ENCODE measurements at places on chromosomes 5 and 9.

GRCh38 chr5:171588046-171588445, 168.6 kb downstream of the FGF18 start:
- DNase-seq: no peak

DNA sequence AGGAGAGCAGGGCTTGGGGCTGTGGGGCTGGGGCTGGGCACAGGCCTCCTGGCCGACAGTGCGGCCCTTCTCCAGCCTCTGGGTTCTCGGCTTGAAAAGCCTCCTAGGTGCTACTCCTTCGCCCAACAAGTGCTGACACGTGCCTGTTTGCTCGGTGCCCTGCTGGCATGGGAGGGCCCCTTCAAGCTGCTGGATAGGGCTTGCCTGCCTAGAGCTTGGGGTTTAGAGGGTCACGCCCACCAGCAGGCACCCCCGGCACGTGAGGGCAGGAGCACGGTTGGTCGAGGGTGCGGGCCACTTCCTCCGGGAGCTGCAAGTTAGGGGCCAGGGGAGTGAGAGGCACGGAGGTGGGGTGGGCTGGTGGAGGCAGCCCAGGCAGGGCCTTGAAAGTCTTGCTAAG, 106.2 kb downstream of the RXRA start:
- no peak for DNase-seq

DNA sequence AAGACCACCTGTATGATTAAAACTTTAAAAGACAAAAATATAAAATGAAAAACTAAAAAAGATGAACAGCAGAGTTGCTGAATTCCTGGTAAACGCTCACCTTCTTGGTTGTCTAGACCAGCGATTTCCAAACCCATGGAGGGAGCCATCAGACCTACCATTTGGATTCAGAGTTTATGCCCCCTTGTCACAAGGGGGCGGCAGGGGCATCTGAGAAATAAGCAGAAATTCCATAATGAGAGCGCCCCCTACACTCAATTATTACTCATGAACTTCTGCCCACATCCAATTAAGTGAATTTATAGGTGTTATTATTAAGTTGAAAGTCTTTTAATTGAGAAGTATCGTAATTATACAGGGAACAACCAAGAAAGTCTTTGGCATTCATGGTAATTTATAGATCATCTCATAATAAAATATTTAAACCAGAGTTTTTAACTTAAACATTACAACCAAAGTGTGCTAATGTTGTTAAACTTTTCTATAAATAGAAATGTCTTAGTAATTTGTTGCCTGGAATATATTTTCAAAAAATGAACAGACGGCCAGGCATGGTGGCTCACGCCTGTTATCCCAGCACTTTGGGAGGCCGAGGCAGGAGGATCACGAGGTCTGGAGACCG, 35.2 kb upstream of the SPATA31C2 start:
- DNase-seq: peak; percentile 18

DNA sequence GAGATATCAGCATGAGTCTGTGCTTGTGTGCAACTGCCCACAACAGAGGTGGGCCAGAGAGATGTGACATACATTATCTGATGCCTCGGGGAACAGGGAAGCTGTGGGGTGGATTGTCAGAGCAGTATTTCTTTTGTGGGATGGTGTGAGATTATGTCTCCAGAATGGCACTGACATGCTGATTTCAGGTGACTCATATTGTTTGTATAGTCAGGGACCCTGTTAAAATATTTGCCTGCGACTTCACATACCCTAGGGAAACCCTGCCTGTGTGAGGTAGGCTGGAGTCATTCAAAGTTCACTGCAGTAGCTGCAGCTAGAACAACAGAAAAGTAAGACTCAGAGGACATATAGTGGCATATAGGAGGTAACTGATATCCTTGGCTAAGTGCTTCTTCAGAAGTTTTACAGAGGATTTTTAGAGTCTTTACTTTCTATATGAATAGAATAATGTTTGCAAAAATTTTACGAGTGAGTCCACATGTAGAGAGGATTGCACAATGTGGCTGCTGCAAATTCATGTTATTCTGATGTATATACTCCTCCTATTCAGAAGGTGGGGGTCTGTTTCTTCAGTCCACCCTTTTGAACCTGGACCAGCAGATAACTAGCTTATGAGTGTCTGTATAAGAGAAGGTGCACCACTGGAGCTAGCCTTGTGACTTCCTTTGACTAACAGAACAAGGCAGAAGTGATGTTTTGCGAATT, 89.3 kb downstream of the MACIR start:
- no peak for DNase-seq

DNA sequence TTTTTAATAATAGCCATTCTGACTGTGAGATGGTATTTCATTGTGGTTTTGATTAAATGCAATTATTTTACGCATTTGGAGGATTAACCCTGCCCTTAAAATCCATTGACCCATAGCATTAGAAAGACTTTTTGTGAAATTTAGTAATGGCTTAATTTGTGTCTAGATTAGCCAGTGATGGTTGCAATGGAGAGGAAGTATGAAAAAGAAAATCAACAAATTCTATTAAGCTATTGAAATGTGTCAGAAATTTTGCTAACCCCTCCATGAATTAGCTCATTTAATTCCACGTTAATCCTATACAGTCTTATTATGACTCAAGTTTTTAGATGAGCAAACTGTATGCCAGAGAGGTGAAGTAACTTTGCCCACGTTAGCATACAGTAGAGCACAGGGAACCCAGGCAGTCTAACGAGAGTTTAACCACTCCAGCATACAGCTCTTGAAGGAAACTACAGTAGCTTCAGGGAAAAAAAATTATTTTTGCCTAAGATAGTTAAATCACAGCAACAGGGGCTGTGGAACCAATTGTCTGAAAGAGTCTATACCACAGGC, 158.2 kb upstream of the PPP2R2B start:
- DNase-seq: no peak

DNA sequence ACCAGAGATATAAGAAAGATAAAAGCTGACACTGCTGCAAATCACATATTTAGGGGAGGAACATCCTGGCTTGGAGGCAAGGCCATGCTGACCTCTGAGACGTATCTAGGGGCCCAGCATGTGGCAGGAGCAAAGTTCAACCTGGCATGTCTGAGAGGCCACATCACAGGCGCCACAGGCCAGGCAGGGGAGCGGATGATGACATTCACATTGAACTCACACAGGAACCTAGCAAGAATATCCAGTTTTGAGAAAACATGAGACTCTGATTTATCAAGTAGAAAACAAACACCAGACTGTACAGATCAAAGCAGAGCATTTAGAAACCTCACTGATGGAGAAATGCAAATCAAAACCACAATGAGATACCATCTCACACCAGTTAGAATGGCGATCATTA, 64.2 kb upstream of the STK32A start:
- no peak for DNase-seq

DNA sequence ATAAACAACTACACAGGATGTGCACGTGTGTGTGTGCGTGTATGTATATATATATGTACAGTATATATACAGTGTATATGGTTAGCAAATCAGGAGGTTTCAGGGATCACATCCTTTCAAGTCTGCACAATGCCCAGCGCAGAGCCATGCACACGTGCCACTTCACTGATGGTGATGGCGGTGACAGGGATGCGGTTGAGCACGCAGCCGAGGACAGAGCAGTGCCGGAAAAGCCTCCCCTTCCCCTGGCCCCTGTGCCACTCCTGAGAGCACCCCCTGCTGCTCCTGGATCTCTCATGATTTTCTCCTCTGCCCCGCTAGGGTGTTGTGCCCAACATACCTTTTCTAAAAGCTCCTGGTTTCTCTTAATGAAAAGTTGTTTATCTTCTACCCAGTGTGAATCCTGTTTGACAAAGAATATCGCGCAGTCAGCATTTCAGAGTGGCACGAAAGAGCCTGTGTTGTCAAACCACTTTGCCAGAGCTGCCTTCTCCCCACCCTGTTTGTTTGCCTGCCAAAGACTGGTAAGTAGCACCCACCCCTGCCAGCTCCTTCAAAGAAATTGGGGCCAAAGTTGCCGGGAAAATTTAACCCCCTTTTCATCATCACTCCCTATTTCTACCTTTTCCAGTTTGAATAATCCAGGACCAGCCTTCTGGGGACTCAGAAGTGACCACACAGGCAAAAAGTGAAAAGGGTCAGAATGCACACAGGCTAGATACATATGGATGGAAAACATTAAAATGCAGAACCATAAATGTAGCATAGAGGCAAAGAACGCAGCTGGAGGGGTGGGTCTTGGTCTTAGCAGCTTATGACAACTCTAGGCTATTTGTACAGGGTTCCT, 126.2 kb upstream of the DPYSL3 start:
- no peak for DNase-seq

DNA sequence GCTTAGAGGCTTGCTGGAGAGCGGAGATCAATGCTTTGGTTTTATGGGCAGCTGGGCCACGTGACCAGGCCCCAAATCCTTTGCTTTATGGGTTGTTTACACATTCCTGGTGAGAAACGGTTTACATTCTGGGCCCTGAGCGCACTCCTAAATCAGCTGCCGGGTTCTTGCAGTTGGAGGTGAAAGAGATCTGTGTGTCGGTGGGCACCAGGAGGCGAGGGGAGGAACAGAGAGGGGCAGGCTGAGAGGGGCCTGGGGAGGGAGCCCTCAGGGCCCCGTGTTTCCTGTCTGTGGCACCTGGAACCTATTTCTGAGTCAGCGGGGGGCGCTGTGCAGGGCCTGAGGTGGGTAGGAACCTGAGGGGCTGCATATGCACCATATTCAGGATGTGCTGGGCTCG, 63.5 kb upstream of the HAND1 start:
- no peak for DNase-seq

DNA sequence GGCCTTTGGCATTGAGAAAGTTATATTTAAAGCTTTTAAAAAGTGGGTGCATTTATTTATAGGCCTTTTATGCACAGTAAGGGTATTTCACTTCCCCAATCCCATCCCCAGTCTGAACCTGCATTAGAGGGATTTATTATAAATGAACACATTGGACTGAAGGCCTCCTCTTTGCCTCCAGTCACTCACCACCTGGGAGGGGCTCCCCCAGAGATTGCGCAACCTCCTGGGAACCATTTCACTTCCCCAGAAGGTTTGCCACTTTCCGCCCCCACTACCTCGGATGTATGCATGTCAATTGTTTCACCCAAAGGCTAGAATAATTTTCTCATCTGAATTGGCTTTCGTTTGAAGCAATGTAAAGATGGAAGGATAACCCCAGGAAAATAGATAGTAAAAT, 29.8 kb upstream of the VCAN start:
- DNase-seq: no peak

DNA sequence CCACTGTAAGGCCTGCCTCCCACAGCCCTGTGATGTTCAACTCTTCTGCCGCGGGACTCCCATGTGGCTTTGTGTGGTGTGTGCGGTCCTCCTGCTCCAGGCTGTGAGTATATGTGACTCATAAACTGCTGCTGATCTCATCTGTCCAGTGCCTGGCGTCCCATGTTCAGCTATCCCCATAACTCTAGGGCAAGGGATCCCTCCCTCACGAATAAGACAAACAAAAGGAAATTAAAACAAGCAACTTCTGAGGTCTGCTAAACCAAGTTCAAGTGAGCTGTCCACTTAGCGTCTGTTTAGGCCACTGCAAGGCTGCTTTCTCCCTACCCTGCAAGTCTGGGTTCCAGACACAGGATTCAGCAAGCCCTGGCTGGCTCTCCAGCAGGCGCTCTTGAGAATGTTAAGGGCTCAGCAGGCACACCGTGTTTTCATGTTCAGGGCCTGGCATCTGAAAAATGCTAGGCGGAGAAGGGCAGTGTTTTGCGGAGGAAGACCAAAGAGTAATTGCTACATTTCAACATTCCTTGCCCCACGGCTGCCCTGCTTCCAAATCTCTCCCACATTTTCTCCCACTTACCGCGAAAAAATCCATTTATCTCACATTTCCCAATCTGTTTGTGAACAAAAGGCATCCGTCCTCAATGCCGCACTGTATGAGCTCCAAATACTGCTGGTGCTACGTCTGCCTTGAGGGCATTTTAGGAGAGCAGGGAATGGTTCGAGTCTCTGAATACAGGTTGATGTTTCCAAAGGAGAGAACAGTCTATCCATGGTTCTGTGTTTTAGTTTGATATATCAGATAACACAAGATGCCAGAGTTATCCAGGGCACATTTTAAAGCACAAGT, 280.2 kb downstream of the SEMA5A start:
- DNase-seq: no peak

DNA sequence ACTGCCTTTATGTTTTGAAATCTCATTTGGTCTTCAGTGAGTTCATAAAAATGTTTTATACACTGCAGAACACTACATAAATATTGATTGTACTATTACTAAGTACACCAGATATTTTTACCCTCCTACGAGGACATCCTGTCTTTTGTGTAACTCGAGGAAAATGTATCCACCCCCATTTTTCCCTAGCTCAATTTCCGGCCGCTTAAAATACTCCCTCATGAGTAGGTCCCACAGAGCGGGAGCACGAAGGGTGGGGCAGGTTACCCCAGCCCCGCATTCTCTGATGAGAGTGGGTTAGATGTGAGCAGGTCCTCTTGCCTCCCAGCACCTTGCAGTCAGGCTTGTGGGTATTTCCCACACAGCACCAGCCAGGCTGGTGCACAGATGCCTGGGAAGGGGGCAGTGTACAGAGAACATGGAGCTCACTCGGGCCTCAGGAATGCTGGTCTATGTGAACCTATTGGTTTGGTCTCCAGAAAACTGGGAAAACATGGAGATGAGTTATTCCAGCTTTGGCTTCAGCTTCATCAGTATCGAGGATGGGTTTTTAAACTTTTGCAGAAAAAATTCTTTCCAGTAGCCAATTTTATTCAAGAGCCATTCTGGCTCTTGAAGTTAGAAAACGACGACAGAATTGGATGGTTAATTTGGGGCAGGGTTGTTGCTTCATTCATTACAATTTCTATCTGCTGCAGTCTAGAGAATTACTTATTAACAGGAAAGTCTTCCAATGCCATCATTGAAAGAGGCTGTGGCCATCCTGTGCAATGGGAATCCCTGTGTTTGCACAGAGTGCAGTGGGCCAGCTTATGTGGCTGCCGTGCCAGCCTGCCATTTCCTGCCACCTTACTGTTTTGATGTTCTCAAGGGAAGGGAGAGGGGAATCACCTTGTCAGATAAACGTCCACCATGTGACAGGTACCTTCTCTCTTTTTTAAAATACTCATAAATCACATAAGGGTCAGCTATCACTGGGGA, 73.2 kb downstream of the WDR41 start:
- DNase-seq: no peak

DNA sequence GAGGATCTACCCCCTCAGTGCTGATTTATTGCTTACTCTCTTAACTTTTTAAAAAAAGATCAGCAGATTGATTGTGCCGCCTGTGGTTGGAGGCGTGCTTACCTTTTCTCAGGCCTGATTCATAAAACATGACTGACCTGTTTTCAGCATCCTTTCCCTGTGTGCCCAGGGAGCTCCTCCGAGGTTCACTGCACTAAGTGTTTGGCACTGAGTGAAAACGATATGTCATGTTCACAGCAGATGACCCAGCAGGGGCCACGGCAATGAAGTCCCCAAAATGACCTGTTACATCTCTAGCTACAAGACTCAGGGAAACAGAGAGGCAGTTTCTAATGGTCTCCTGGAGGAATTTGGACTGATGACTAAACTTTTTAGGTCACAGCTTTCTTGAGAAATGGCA, 69.9 kb downstream of the INSYN2B start:
- DNase-seq: no peak

- no peak for DNase-seq
These were observed 14.6 kb upstream of the SETX start for GRCh38 chr9:132369421-132369820.

GRCh38 chr5:146331423-146331822, 7.2 kb upstream of the POU4F3 start:
- no peak for DNase-seq

- no peak for DNase-seq
These were observed 573.3 kb upstream of the RORB start for GRCh38 chr9:73923796-73924195.

All from stimulated activated CD4-positive, alpha-beta T cell treated with anti-CD3 and anti-CD28 coated beads, TNF-alpha, amount 100 ng/mL, for 24 hours (primary cell).